ENCODE measurements at places on chromosomes 3 and 15.

GRCh38 chr15:43376017-43376705 lies 5.3 kb downstream of the TUBGCP4 start:
- DNase-seq: peak; percentile 31

GRCh38 chr3:44114142-44114541 lies 127.5 kb upstream of the TOPAZ1 start:
- DNase-seq: no peak

DNA sequence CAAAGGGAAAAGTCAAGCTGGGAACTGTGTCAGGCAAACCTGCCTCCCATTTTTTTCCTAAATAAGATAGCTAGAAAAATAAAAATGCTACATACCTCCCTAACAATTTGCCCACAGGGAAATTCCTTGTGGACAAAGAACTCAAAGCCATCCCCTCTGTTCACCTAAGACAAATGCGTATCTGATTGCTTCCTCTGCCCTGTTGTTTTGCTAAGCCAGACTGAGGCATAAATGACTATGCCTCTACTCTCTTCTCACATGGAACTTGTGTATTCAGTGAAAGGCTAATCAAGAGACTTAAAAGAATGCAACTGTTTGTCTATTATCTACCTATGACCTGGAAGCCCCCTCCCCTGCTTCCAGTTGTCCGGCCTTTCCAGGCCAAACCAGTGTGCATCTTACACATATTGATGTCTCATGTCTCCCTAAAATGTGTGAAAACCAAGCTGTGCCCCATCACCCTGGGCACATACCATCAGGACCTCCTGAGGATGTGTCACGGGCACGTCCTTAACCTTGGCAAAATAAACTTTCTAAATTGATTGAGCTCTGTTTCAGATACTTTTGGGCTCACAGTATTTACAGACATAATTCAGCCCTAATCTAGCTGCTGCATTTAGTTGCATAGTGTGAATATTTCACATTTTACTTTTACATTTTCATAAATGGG lies 15.8 kb downstream of the CHD2 start:
- peak; percentile 65 for DNase-seq

GRCh38 chr3:3783210-3783609 lies 16.0 kb upstream of the LRRN1 start:
- DNase-seq: no peak

DNA sequence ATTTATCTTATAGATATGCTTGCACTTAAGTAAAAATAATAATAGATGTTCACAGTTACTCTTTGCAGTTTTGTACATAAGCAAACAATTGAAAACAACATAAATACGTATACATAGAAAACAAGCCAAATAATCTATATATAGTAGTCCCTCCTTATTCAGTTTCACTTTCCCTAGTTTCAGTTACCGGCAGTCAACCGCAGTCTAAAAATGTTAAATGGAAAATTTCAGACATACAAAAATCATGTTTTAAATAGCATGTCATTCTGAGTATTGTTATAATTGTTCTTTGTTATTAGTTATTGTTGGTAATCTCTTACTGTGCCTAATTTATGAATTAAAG lies 262.0 kb downstream of the CGGBP1 start:
- DNase-seq: no peak

- no peak for DNase-seq
Observed at GRCh38 chr15:70270752-70271111, 173.0 kb upstream of the TLE3 start.

GRCh38 chr3:175426805-175427204 lies 567.7 kb downstream of the NAALADL2 start:
- DNase-seq: no peak

DNA sequence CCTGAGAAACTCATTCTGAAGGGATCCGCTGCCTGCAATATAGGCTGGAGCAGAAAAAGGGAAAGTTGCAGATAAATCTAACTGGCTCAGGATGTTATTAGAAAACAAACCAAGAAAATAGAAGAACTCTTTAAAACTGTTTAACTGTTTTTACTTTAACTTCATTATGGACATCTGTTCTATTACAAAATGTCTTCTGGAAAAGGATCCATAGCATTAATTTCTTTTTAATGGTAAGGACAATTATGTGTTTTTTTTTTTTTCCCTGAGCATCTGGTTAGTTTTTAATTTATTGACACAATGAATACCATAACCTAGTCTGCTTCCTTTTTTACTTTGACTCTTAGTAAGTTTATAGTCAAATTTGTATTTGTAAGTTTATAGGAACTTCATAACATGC lies 239.5 kb downstream of the NAALADL2 start:
- DNase-seq: no peak

DNA sequence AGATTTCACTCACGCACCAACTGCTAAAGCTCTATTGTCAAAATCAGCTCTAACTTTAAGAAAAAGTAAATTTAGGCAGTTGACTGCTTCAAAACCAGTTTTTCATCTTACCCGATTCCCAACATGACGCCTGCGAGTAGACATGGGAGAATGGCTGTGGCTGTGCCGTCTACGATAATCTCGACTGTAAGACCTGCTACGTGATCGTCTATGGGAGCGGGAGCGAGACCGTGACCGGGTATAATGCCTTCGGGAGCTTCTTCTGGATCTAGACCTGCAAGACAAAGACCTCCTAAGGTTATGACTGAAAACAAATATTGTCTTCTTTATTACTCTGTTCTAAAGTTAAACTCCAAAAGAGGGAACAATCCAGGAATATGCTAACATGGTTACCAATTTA lies 12.5 kb downstream of the TRA2B start:
- DNase-seq: no peak

GRCh38 chr3:178059836-178060235 lies 476.4 kb upstream of the KCNMB2 start:
- no peak for DNase-seq

- DNase-seq: no peak
Observed at GRCh38 chr3:194541483-194541882, 54.7 kb upstream of the ATP13A3 start.

GRCh38 chr3:46905661-46906451 lies 28.3 kb downstream of the PTH1R start:
- no peak for DNase-seq

GRCh38 chr15:80953953-80954778 lies 35.5 kb downstream of the MESD start:
- DNase-seq: no peak

DNA sequence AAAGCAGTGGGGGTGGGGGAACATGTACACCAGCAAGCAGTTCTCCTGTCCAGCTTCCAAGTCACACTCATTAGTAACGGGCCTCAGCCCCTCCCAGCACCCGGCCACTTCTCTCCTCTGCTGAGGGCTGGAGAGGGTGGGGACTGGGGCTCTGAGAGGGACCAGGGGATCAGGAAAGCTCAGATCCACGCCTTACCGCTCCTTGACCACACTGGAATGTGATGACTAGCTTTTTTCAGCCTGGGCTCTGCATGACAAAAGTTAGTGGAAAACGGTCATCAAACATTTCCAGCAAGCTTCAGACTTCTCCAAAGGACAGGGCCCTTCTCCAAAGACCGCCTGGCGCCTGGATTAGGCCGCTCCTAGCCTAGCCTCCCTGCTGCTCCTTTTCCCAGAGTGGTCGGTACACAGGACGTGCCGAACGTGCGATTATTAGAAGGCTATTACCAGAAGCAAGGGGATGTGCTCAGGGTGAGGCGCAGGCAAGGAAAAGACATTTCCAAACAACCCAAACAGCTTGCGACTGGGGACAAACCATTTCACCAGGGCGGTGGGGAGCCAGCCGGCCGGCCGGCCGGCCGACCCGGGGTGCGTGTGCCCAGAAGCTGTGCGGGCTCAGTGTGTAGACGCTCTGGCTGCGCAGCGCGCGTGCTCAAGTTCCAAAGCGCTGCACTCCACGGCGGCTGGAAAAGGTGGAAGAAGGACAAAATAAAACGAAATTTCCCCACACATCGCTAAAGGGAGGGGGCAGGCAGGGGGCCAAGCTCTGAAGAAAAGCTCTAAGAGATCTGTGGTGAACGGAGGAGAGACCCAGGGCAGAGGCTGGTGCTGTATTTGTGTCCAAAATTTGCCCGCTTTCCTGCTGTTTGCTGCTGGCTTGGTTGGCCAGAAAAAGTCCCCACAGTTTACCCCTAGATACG lies 51.0 kb upstream of the SSR3 start:
- DNase-seq: peak; percentile 88

DNA sequence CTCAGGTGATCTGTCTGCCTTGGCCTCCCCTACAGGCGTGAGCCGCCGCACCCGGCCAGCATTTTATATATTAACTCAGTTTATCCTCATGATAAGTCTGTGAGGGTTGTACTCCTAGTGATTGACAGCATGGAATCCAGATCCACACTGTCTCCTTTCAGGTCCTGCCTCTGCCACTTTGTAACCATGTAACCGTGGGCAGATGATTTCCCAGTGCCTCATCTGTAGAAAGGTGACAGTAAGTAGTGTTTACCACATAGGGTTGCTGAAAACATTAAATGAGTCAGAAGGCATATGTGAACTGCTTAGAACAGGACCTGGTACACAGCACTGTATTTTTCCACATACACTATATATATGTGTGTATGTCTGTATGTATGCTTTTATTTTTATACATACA lies 2.4 kb downstream of the FYTTD1 start:
- DNase-seq: no peak

- DNase-seq: peak; percentile 54
Observed at GRCh38 chr3:159726231-159726964, 262.2 kb upstream of the IL12A start.

DNA sequence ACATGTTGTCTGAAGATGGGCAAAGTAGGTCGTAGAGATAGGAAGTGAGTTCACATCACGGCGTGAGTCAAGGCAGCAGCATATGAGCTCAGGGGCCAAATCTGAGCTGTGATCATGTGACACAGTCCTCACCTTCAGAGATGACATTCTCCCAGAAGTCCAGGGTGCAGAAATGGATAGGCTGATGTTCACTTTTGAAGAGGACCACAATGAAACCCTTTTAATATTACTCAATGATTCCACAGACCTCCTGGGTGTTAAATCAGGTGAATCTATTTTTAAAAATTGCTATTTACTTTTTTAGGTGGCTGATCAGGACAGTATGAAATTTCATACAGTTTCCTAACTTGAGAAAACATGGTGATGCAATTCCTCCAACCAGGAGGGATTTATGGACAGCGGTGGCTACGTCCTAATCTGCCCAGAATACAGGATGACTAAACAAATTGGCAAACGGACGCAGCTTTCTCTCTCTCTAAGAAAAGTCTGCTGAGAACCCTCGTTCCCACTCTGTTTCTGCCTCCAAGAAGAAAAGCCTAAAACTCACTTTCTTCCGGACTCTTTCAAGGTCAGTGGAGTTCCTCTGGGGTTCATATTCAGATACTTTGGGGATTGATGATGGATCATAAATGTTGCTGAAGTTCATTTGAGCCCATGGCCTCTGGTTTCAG lies 34.4 kb downstream of the B3GNT5 start:
- peak; percentile 94 for DNase-seq

DNA sequence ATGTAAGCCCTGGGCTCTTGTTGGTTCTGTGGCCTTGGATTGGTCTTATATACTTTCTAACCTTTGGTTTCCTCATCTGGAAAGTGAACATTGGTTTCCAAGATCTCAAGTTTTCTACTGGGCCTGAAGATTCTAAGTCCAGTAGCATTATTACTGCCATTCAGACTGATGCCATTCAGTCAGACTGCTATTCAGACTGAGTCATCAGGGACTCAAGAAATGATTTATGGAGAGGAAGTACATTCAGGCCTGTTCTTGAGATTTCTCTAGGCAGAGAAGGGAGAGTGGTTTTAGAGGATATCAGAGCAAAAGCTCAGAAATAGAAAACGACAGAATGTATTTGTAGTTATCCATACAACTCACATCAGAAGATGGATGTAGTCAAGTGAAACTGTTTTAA lies 557.2 kb downstream of the NR2F2 start:
- DNase-seq: no peak
